ENCODE measurements at places on chromosomes 12 and 14. TPM values are rescaled to one million over a fixed set of nuclear protein-coding genes. Genes with fewer than 3 reads are reported as not detected.

Gene SAV1
- total RNA-seq, result 26.5 TPM

Gene SPIC
- total RNA-seq, result not detected

Gene GDF3
- not detected for total RNA-seq

Gene PTCSC3
- total RNA-seq, result not detected

Gene SMIM41
- total RNA-seq, result not detected

Gene RFX4
- not detected for total RNA-seq

Gene CMKLR1
- total RNA-seq, result 0.50 TPM

Gene MAP4K5
- total RNA-seq, result 71.0 TPM

Gene OAS3
- 9.0 TPM for total RNA-seq

Gene IL22
- total RNA-seq, result not detected

Gene HOXC10
- not detected for total RNA-seq

Gene INHBC
- total RNA-seq, result not detected

Gene SERPINA1
- total RNA-seq, result not detected

Gene DACT1
- total RNA-seq, result 6.2 TPM

Gene CRIP1
- total RNA-seq, result 0.64 TPM

Gene SIX6
- total RNA-seq, result not detected

Gene HELB
- 2.2 TPM for total RNA-seq

Gene MEG3
- 35.4 TPM for total RNA-seq

Gene OASL
- total RNA-seq, result 0.37 TPM

Gene DAO
- not detected for total RNA-seq

Gene CLEC4D
- not detected for total RNA-seq

Gene DDX11
- total RNA-seq, result 7.6 TPM

Gene OVCH1
- total RNA-seq, result 0.20 TPM

Gene KCNK13
- not detected for total RNA-seq

Gene CCNB1IP1
- 42.1 TPM for total RNA-seq

Measured in cardiac ventricle fibroblast (primary cell).